T-cell (primary cell): ENCODE measurements at places on chromosomes 16 and 17.

DNA sequence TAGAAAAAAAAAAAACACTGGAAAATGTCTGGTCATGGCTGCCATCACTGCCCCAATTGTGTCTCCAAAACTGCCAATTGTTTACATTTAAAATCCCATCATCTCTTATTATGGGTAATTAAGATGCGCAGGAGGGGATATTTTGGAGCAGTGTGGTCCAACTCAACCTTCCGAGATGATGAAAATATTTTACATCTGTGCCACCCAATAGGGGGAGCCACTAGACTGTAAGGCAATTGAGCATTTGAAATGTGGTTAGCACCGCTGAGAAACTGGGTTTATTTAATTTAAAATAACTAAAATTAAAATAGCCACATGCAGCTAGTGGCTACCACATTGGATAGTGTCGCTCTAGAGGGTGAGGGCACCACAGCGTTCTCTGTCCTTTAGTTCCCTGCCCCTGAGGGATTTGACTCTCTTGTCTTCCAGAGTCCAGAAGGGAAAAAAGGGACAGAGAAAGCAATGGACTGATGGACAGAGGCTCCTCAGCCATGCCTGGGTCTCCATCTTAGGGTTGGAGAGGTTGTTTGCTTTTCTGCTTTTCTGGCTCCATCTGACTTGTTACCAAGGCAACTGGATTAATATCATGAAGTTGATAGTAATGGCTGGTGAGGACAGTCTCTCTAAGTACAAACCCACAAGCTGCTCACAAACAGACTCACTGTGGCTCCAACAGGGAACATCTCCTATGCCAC, 3.5 kb downstream of the MPO start:
- no peaks in the 10 kb centered on the region for H3K27me3 ChIP-seq
- DNase-seq, result no peak
- no peaks in the 10 kb centered on the region for H3K36me3 ChIP-seq
- no peak overlapping the region for H3K4me3 ChIP-seq
- no peaks in the 10 kb centered on the region for H3K4me1 ChIP-seq
- no peak overlapping the region for H3K27ac ChIP-seq

GRCh38 chr17:56733833-56734232, 99.9 kb downstream of the C17orf67 start:
- H3K27me3 ChIP-seq, result no peaks in the 10 kb centered on the region
- no peaks in the 10 kb centered on the region for H3K36me3 ChIP-seq
- H3K4me1 ChIP-seq, result no peaks in the 10 kb centered on the region
- no peak for DNase-seq

GRCh38 chr17:63024716-63025115, 58.7 kb downstream of the TANC2 start:
- H3K4me1 ChIP-seq, result no peaks in the 10 kb centered on the region
- no peak for DNase-seq
- H3K27me3 ChIP-seq, result peaks cover 2% of the 10 kb centered on the region
- no peak overlapping the region for H3K27ac ChIP-seq
- no peak overlapping the region for H3K4me3 ChIP-seq

DNA sequence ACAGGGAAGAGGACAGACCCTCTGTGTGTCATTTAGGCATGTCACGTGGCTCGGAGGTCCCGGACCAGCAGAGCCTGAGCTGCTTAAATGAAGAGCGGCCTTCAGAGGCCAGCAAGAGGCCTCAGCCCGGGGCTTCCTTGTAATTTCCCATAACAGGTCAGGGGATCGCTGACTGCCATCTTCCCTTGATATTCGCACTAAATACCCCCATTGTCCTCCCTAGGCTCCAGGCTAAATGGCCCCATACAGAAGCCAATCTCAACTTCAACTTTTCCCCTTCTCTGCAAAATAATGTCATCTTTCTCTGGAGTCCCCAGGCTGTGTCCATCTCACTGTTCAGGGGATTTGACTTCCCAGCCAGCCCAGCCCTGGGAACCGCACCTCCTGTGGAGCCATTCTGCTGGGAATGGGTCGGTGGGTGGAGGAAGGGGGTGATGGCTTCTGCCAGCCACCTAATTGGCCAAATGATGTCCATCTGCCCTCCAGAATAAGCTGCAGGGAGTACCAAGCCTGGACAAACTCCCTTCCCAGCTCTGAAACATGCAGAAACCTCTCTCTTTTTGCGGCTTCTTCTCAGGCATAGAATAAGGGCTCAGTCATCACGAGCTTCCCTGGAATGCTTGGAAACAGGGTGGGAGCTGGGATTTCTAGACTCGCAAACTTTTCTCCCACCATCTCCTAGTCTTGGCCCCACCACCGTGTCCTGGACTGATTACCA, 129.9 kb downstream of the SDK2 start:
- H3K27me3 ChIP-seq, result no peaks in the 10 kb centered on the region
- no peak overlapping the region for H3K4me3 ChIP-seq
- H3K36me3 ChIP-seq, result no peaks in the 10 kb centered on the region

DNA sequence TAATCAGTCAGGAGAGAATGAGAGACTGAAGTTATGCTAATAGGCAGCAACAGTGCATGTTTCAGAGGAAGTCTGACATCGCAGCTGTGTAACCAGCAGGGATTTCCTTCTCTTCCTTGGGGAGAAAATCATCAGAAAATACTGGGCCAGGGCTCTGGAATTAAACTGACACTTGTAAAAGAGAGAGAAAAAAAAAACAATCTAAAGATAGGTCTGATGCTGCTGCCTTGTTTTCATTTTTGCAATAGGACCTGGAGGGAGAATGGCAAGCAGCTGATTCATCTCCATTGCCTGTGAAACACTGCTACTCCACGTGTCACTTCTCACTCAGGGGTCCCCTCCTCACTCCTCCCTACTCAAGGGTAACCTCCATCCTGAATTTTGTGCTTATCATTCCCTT, 17.7 kb upstream of the CORO6 start:
- no peak overlapping the region for H3K4me3 ChIP-seq
- H3K27me3 ChIP-seq, result no peaks in the 10 kb centered on the region
- H3K4me1 ChIP-seq, result no peaks in the 10 kb centered on the region
- peaks cover 3% of the 10 kb centered on the region for H3K36me3 ChIP-seq

DNA sequence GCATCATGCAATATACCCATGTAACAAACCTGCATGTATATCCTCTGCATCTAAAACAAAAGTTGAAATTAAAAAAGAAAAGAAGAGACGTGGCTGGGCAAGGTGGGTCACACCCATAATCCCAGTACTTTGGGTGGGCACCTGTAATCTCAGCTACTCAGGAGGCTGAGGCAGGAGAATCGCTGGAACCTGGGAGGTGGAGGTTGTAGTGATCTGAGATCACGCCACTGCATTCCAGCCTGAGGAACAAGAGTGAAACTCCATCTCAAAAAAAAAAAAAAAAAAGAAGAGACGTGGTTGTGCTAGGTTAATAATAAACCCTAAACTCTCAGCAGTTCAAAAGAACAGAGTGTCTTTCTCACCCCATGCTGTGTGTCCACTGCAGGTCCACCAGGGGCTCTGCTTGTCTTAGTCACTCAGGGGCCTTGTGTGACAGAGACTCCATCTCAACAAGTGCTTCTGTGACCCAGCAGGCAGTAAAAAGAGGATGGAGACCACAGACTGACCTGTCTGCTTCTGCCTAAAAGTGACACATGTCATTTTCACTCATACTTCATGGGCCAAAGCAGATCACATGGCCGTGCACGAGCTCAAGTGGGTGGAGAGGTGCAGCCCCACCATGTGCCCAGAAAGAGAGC, 22.3 kb upstream of the N4BP1 start:
- no peak for DNase-seq
- H3K4me3 ChIP-seq, result no peak overlapping the region
- peaks cover 8% of the 10 kb centered on the region for H3K4me1 ChIP-seq
- no peak overlapping the region for H3K27ac ChIP-seq
- H3K27me3 ChIP-seq, result peaks cover 11% of the 10 kb centered on the region
- H3K36me3 ChIP-seq, result no peaks in the 10 kb centered on the region

- no peak within 1 kb of the TSS for H3K27ac ChIP-seq
- DNase-seq, result no peak
Observed at GRCh38 chr17:28473542-28473941, at the start of gene SLC13A2. Gene SLC13A2, plus strand, starts transcription at chr17:28473644. Its CDS starts 69 bp downstream, at chr17:28473713.

DNA sequence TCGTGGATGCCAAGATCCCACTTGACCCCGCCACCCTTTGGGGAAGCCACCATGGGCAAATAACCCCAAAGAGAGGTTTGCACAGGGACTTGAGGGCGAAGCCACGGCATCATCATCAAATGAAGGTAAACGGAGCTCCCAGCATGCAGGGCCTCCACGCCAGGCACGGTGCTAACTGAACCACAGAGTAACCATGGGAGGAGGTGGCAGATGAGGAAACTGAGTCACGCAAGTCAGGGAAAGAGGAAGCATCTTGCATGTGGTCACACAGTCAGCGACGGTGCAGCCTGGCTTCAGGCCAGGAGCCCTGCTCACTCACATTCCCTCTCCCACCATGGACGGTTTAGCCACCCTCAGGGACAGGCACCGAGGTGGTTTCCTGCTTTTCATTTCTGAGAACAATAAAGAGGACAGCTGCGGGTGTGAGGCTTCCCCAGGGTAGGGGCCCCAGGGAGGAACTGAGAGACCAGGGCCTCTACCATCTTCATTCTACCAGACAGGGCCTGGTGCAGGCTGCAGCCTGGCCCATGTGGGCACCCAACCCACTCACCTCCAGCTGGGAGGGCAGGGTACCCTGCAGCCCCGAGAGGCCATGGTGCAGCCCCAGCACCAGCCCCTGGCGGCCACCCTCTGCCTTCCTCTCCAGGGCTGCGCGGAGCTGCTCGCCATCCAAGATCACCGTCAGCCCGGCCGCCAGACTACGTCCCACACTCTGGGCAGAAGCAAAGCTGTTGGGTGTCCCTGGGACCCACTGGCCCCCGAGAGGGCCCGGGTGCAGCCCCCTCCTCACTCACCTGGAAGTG, 78.3 kb downstream of the RMI2 start:
- H3K27me3 ChIP-seq, result peaks cover 6% of the 10 kb centered on the region
- H3K4me1 ChIP-seq, result no peaks in the 10 kb centered on the region
- no peak overlapping the region for H3K27ac ChIP-seq
- no peak overlapping the region for H3K4me3 ChIP-seq

DNA sequence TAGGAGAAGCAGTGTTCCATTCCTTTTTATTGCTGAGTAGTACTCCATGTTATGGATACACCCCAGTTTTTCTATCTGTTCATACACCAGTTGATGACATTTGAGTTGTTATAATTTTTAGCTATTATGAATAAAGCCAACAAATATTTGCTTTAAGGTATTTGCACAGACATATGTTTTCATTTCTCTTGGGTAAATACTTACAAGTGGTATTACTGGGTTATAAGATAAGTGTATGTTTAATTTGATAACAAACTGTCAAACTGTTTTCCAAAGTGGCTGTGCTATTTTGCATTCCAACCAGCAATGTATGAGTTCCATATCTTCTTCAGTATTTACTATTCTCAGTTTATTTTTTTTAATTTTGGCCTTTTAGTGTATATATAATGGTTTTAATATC, 27.7 kb upstream of the GFOD2 start:
- no peak overlapping the region for H3K27ac ChIP-seq
- no peak overlapping the region for H3K4me3 ChIP-seq
- DNase-seq, result no peak

GRCh38 chr17:39887078-39887477, 19.1 kb downstream of the ZPBP2 start:
- no peaks in the 10 kb centered on the region for H3K27me3 ChIP-seq
- DNase-seq, result no peak
- H3K4me1 ChIP-seq, result no peaks in the 10 kb centered on the region
- no peak overlapping the region for H3K4me3 ChIP-seq

GRCh38 chr17:60256174-60256573, 106.4 kb downstream of the CA4 start:
- H3K4me1 ChIP-seq, result no peaks in the 10 kb centered on the region
- no peak overlapping the region for H3K4me3 ChIP-seq
- H3K27ac ChIP-seq, result no peak overlapping the region
- H3K27me3 ChIP-seq, result no peaks in the 10 kb centered on the region

DNA sequence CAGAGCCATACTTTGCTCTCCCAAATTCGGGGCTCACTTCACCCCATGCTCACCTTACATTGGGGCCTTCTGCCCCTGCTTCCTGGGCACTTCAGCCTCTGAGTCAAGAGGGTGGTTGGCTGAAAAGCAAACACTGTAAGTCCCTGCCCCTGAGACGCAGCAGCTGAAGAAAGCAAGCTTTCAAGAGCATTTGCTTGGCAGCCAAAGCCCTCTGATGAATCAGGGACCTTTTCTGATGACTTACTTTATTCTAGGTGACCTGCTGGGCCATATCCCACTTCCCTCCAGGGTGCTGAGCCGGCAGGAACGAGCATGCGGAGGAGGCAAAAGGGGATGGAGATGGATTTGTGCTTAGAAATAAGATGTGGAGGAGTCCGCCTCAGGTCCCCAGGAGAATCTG, 147.0 kb upstream of the TNRC6C start:
- H3K4me3 ChIP-seq, result no peak overlapping the region
